Eye (tissue), 1 donor: ENCODE measurements at places on chromosomes 13 and 19.

- DNase-seq, result peak; percentile 87
These were observed 13.6 kb downstream of the ZNF490 start for GRCh38 chr19:12596927-12597548.

- DNase-seq, result peak; percentile 65
These were observed 9.7 kb upstream of the USE1 start for GRCh38 chr19:17205237-17206140.

DNA sequence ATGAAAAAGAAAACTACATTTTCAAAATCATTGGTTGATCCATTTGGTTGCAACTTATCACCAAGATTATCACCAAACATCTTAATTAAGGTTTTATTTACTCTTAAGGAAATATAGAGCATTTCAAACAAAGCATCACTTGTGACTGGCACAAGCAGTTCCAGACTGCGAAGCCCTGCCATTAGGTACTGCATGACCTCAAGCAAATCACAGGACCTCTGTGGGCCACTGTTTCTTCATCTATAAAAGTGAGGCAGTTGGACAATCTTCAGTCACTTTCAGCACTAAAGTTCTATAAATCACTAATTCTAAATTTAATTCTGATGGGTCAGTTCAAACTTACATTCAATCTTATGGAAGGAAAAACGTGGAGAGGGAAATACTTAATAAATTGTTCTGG lies 2.0 kb downstream of the ELF1 start:
- DNase-seq, result no peak

GRCh38 chr19:49987159-49987698 lies 26.3 kb upstream of the SIGLEC11 start:
- DNase-seq, result peak; percentile 97

- no peak for DNase-seq
These were observed 826 bp upstream of the C1QTNF9 start for GRCh38 chr13:24308488-24309020.

DNA sequence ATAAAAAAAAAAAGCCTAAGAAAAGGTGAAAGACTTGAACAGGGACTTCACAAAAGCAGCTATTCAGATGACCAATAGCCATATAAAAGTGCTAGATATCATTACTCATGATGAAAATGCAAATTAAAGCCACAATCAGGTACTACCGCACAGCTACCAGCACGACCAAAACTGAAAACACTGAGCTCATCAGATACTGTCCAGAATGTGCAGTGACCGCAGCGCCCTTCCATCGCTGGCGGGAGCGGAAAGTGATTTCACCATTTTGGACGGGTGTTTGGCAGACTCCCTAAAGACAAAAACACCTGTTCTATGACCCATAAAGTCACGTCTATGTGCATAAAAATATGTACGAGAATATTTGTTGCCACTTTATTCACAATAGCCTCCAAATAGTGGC lies 60.7 kb downstream of the SLC6A16 start:
- no peak for DNase-seq

DNA sequence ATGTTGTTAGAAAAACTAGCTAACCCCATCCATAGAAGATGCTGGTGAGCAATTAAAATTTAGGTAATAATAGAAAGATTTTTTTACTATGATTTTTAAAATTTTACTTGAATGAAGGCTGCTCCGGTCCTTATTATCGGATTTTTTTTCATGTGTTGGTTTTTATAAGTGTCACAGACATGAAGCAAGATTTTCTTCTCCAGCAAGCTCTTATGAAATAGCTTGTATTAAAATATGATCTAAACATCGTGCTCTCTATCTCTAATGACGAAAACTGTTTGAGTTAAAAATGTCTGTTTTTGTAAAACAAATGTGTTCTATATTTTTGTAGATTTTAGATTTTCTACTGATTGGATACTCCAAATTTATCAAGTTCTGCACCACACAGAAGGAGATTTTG lies 339.6 kb downstream of the ZNF536 start:
- DNase-seq, result no peak

- no peak for DNase-seq
These were observed 1.2 kb downstream of the LYPD3 start for GRCh38 chr19:43464134-43464775.

- DNase-seq, result no peak
These were observed 5.5 kb upstream of the FSTL3 start for GRCh38 chr19:670609-671075.

- peak; percentile 96 for DNase-seq
These were observed 43.8 kb downstream of the ZNRF4 start for GRCh38 chr19:5498830-5499550.

DNA sequence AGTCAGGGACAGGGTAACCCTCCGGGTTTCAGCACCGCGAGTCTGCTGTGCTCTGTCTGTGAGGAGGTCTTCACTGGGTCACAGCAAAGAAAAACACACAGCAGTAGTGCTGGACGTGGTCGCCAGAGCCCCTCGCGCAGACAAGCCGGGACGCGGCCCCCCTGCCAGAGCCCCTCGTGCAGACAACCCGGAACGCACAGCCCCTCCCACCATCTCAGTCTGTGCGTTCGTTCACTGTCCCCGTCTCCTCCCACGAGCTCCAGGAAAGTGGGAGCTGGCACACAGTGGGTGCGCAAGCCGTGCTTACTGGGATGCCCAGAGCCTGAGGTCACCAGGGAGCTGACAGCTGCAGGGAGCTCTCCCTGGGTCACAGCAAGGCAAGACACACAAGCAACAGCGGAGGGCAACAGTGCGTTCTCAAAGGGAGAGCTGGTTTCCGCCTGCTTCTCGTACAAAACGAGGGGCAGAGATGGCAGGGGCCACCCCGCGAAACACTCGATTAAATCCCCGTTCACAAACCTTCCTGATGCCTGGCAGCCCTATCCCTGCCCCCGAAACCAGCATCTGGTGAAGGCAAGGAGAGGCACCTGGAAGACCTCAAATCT lies 3.2 kb upstream of the PLPP2 start:
- DNase-seq, result peak; percentile 70

GRCh38 chr19:11535792-11536595 lies 2.7 kb upstream of the CNN1 start:
- DNase-seq, result peak; percentile 93

DNA sequence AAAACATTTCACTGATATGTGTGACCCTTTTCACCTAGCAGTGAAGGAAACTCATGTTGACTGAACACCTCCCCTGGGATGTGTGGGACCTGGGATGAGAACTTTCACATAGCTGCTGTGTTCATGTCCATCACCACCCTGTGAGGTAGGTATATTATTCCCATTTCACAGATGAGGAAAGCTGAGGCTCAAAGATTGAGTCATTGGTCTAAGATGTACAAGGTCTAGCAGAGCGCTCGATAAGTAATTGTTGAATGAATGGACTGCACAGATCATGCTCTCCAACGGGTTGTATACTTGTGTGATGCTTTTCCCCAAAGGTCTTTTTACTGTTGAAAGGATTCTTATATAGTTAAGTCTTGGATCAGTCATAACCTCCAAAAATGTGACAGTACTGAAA lies 75.6 kb upstream of the TSC22D1 start:
- no peak for DNase-seq

DNA sequence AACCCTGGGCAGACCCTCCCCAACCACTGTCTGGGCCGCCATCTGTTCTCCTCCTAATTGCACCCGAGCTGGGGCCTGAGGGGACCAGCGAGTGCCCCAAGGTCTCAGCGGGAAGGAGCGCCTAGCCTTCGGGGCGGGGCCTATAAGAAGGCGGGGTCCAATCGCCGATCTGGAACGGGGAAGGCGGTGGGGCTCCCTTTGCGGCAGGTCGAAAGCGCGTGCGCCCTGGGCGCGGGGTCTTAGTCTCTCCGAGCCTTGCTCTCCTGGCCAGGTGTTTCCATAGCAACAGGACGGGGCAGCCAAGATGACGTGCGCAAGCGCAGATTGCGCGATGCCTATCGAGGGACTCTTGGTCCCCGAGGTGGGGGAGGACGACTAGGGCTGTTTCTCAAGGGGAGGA lies 2.8 kb downstream of the MAST1 start:
- peak; percentile 92 for DNase-seq

GRCh38 chr19:30168760-30169159 lies 203.4 kb upstream of the ZNF536 start:
- no peak for DNase-seq
